Tibial artery (tissue), 4 donors: ENCODE measurements at places on chromosomes 1 and 21.

GRCh38 chr1:210269981-210270380 is 37.4 kb downstream of the SERTAD4 start:
- no peak for DNase-seq

DNA sequence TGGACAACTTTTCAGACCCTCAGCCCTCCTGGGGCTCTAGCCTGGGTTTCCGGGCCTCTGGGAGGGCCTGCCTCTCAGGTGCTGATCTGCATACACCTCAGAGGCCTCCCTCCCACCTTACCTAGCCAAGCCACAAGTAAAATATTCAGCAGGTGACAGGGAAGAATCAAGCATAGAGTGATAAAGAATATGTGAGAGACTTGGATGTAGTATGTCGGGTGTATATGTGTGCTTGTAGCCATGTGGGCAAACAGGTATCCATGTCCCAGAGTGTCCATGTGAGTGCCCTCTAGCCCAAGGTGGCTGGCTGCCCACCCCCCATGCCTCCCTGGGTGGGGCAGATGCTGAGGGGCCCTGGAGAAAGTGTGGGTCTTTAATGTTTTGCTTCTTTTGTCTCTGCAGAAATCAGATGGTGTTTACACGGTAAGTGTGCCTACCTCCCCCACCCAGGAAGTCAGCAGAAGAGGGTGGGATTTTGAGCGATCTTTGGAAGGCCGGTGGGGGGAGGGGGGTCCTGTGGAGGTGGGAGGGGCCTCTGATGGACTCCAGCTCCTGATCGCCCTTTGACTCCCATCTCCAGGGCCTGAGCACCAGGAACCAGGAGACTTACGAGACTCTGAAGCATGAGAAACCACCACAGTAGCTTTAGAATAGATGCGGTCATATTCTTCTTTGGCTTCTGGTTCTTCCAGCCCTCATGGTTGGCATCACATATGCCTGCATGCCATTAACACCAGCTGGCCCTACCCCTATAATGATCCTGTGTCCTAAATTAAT is 3.4 kb downstream of the FCER1G start:
- no peak for DNase-seq

DNA sequence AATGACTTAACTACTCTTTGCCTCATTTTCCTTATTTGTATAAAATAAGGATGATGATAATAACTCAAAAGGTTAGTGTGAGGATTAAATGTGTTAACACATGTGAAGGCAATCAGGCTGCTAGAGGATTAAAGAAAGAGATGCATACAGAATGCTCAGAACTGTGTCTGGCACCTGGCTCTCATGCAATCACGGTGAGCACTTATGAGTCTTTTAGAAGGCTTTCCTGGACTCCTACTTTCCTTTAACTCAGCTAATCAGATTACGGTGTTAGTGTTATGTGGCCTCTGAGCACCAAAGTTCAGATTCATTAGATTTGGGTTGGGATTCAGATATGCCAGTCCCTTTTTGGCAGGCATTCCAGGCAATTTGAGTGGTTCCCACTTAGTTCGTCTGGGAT is 311.6 kb upstream of the USP24 start:
- no peak for DNase-seq

DNA sequence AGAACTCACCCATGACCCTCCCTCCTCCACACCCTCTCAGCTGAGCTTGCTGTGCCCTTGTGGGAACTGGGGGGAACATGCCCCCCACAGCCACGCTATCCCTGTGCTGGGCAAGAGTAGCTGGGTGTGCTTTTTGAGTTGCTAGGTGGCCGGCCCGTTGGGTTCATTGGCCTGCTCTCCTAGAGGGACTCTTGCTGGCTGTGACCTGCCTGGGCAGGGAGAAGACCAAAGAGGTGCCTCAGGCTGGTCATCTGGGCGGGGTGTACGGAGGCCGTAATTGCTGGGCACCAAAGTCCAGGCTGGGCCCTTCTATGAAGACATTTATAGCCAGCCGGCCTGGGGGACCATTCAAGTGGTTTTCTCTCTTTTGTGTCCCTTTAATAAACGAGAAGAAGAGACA is 138.3 kb upstream of the ZBTB40 start:
- DNase-seq = no peak

DNA sequence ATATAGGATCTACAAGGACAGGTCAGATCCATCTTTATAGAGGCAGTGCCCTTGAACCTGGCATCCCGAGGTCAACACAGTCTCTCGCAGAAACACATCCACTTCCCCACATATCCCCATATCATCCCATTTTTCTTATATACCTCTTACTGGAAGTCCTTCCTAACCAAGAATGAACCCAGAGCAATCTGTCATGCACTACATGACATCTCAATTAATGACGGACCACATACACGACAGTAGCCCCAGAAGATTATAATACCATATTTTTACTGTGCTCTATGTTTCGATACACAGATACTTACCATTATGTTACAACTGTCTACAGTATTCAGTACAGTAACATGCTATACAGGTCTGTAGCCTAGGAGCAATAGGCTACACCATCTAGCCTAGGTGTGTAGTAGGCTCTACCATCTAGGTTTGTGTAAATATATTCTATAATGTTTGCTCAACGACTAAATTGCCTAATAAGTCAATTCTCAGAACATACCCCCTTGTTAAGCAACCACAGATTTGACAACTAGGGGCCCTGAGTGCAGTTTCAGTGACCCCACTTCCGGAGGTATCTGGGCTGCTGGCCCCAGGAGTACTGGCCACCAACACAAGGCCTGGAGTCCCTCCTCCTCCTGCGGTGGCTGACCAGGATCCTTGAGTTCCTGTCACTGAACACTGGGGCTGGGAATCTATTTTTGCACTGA is 28.1 kb downstream of the PTPN14 start:
- no peak for DNase-seq

GRCh38 chr1:246558041-246558440 is 8.0 kb downstream of the TFB2M start:
- no peak for DNase-seq

- no peak for DNase-seq
Observed at GRCh38 chr1:228218513-228219244, 10.8 kb downstream of the OBSCN start.
